ENCODE measurements at places on chromosomes 11 and 22. TPM values are rescaled to one million over a fixed set of nuclear protein-coding genes. Genes with fewer than 3 reads are reported as not detected.

DNA sequence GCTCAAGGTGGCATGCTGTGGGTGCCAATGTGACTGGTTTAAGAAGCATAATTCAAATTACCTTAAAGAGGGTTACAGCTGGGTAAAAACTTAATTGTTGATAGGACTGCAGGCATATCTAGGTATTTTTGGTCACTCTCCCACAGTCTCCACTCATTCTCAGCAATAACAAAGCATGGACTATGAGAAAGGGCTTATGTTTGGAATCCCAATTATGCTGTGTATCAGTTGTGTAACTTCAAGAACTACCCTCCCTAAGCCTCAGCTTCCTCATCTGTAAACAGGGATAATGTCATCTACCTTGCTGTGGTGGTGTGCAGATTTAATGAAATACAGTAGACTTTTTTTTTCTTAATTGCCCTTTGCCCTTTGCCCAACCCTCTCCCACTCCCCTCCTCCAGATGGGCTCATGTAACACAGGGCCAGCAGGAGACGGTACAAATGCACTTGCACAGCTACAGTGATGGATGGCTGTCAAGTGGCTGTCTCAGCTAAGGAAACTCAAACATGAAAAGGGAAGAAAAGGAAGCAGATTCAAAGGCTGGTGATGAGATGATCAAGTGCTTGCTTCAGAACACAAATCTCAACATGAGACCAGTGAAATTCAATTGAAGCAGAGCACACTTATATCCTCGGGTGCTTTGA is 37.6 kb downstream of the MAP6 start:
- no peak for DNase-seq

- DNase-seq: no peak
Observed at GRCh38 chr11:102251423-102251822, 65.9 kb upstream of the BIRC3 start.

The HEPACAM gene
- polyA plus RNA-seq: 2.2 TPM

The IGF2 gene
- 738 TPM for polyA plus RNA-seq

DNA sequence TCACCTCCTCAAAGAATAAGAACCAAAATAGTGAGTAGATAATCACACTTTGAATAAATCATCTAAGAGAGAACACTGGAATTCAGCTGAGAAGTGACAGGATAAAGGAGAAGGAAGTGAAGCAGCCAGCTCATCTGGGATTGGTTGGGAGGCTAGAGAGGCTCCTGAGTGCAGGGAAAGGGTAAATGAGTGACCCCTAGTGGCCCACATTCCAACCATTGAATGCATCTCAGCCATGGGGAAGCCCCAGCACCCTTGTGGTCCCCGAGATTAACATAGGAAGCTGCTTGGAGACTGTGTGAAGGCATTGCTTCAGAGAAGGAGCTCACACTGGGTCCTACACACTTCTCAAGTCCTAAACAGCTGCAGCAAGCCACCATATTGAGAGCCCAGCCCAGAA is 82.3 kb downstream of the JRKL start:
- DNase-seq: no peak
